ENCODE measurements at places on chromosomes 4 and X.

DNA sequence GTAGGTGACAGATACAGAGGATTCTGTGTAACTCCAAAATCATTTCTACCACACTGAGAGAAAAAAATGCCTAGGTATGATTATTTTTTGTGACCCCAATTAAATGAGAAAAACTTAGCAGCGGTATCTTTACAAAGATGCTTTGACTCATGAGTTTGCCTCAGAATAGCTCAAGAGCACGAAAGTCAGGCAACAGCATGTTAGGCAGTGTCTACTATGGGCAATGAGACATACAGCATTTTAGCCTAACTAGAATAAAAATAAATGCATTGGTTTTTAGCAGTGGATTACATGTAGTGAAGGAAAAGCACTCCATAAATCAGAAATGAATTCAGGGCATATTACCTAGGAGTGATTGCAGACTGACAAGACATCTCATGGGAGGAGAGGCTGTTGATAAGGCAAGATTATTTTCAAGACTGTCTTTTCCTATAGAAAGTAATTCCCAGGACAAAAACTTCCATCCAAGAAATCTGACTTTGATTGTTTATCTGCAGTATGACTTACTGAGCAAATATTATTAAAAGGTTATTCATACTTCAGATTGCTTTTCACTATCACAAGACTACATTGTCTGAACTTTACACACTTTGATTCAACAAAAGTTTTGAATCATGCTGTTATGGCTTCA, 3.6 kb downstream of the ANXA10 start:
- DNase-seq: no peak

DNA sequence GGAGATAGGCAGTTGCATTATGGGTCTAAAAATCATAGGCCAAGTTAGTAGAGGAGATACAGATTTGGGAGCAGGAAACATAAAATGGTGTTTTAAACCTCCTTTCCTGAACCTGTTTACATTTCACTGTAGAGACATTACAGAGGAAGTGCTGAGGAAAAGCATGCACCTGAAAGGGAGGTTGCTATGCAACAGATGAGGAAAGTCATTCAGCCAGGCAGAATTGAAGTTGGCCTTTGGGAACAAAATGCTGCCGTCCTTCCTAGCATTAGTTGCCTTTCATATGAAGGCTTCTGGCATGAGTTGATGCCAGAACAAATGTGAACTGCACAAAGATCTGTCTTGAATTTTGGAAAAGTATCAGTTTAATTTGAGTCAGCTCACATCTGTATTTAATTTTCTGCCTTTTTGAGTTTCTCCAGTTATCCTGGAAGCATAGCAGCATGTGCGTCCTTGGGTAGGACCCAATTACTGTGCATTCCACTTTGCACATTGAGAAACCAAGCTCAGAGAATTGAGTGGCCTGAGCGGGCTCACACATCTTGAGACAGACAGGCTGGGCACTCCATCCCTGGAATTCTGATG, 38.2 kb downstream of the MAGED1 start:
- DNase-seq: no peak

- no peak for DNase-seq
These were observed 240.0 kb upstream of the PSAPL1 start for GRCh38 chr4:7674706-7675105.

DNA sequence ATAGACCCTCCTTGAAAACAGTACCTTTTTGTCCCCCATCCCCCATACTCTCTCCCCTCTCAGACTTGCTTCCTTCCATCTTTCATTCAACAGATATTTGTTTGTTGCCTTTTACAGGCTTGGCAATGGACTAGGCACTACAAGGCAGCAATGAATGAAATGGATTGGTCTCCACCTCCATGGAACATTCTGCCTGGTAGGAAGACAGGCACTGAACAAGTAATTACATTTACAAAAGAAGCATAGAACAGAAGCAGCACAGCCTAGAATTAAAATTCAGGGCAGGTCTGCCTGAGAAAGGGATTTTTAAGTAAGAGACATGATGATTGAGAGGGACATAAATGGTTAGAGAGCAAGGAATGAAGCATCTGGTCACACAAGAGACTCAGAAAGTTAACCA, 346.1 kb downstream of the GRXCR1 start:
- no peak for DNase-seq

GRCh38 chr4:169220854-169221411, 49.8 kb downstream of the SH3RF1 start:
- DNase-seq: no peak

DNA sequence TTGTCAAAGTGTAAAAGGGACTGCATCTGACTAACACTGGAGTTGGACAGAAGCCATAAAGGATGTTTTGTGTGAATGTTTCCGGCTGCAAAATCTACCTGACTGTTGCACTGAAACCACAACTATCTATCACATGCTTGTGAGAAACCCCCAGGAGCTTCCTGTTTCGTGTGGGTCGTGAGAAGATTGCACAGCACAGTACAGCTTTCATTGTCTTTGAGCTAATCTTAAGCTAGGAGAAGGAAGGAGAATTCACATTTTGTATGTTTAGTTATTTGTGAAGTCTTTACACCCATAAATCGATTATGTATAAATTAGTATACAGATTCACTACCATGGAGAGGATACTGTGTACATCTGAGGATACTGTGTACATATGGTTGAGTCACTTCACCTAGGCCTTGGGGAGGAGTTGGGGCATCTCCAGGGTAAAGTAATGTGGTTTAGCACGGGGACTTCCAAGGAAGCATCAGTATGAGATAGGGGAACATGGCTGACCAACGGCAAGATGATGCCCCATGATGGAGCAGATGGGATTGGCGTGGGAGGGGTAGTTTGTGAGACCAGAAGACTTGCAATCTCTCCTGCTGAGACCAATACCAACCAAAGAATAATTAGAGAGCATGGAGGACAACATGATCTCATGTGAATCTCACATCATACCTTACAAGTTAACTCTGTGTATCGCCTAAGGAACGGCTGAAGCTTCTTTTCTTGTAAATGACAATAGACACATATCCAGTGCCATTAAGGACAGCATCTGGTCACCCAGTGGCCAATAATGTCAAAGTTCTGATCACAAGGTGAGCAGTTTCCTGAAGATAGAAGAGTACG, 43.1 kb upstream of the FAM9C start:
- DNase-seq: no peak

Measured in suprapubic skin (tissue), 4 donors.